ENCODE measurements at places on chromosomes 6 and 20.

DNA sequence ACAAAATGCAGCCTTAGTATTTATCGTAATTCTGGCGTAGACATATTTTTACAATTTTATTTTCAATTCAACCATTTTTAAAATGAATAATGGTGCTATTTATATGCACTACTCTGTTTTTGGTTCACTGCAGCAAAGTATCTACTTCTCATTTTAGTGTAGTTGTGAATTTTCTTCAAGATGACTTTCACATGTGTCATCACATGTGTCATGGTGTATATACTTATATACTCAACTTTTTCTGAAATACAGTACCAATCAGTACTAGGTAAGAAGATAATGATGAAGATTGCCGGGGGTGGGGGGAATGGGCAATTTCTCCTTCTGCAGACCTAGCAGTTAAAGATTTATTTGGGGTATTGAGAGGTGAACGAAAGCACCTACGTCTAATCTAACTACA is 634.5 kb downstream of the PHF3 start:
- no peak for DNase-seq

GRCh38 chr6:49713346-49713745 is at the start of gene CRISP2:
Gene CRISP2 (minus strand): TSS chr6:49713543. CDS start chr6:49709196, 4,347 bp downstream.
- DNase-seq: no peak

DNA sequence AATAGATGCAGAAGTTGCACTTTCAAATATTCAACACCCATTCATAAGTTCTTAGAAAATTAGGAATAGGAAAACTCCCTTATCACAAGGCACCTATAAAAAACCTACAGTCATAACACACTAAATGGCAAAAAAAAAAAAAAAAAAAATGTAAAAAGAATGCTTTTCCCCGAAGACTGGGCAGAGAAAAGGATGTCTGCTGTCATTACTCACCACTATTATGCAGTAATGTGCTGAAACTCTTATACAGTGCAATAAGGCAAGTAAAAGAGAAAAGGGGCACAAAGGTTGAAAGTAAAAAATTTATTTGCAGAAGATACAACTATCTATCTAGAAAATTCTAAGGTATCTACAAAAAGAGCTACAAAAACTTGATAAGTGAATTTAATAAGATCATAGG is 607.8 kb upstream of the ARID1B start:
- no peak for DNase-seq

DNA sequence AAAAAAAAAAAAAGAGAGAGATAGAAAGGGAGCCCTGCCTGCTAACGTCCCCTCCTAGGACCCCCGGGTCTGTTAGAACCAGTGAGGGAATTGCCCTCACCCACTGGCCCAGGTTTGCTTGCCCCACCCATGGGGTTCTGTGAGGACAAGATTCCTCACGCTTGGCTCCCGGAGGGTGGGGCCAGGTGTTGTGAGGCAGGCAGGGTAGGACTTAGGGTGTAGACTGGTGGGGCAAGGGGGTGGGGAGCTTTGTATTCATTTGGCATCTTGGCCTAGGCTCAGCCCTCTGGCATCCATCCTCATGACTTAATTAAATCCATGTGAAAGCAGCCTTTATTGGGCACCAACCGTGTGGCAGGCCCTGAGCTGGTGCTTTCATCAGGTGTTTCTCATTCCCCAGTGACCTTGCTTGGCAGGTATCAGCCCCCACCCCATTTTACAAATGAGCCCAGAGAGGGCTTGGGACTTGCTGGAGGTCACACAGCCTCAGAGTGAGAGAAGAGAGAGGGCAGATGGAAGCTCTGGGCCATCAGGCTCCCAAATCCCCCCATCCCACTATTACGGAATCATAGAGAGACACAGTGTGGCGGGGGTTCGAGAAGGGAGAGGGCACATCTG is 19.0 kb downstream of the RAB44 start:
- no peak for DNase-seq

DNA sequence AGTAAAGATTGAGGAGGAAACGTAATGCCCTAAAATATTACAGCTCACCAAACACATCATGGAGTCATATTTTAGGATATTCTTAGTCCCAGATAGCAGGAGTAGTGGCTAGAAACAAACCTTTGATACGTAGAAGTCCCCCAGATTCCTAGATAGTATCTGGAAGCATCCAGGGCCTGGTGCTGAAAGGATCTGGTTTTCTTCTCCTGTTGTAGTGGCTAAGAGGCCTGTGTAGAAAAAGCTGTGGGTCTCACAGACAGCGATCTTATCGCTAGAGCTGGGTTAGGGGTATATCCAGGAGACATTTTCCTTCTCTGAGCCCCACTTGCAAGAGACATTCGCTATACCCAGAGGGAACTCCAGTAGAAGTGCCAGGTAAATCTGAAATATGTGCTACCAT is 139.9 kb downstream of the KCNQ5 start:
- no peak for DNase-seq
